ENCODE measurements at places on chromosomes 5 and 9.

DNA sequence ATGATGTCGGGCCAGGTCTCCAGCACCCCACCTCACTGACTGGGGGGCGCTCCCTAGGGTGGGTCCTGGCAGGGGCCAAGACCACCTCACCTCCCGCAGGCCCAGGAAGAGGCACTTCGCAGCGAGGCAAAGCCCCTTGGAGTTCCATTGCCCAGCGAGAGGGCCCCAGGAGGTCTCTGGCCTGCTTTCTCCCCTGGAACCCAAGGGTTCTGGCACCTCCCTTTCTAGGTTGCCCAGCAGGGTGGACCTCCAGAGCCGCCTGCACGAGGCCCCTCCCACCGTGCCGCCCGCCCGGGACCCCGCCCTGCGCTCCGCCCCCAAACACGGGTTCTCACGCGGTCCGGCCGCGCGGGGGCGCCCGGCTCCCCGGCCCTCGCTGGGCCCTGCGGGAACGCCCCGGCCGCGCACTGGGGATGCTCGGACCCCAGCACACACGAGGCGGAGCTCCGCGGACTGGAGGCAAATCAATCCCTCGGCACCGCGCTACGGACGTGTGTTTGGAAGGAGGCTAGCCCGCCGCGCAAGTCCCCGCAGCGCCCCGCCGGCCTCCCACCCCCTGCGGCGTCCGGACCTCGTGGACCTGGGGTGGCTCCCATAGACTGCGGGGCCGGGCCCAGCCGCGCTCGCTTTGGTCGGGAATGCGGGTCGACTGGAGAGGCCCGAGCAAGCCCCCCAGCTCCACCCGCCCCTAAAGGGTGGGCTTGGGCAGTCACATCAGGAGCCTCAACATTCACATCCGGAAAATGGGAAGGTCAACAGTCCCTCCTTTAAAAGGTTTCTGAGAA lies 99.5 kb upstream of the LMX1B start:
- DNase-seq = no peak

GRCh38 chr9:72025906-72026305 lies 34.5 kb downstream of the C9orf57 start:
- no peak for DNase-seq

DNA sequence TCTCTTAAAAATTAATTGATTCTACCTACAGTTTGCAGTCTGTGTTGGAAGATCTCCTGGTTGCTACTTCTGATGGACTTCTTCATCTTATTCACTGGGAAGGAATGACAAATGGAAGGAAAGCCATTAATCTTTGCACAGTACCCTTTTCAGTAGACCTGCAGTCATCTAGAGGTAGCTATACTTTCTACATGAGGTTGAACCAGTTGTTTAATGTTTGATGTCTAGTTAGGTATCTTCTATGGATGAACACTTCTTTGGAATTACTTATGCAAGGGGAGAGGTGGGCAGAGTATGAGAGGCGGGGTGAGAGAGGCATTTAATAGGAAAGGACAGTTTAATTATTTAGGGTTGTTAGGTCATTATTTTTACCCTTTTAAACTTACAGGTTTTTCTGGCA lies 91.2 kb downstream of the RIC1 start:
- DNase-seq = no peak

GRCh38 chr5:95375591-95375990 lies 15.6 kb upstream of the FAM81B start:
- no peak for DNase-seq

GRCh38 chr9:133067813-133068212 lies 6.0 kb downstream of the CEL start:
- no peak for DNase-seq

DNA sequence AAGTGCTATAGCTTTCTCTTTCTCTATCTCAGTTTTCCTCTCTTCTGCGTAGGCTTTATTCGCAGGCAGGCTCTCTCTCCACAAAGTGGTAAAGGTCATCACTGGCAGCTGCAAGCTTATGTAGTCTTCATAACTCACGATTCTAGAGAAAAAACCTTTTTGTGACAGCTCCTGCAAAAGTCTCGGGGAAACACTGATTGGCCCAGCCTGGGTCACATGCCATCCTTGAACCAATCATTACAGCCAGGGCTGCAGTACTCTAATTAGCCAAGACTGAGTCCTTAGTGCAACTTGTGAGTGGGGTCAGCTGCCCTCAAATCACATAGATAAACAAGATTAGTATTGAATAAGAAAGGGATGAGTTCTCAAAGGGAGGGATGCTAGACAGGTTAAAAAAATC lies 18.3 kb upstream of the FRMPD1 start:
- DNase-seq = no peak

DNA sequence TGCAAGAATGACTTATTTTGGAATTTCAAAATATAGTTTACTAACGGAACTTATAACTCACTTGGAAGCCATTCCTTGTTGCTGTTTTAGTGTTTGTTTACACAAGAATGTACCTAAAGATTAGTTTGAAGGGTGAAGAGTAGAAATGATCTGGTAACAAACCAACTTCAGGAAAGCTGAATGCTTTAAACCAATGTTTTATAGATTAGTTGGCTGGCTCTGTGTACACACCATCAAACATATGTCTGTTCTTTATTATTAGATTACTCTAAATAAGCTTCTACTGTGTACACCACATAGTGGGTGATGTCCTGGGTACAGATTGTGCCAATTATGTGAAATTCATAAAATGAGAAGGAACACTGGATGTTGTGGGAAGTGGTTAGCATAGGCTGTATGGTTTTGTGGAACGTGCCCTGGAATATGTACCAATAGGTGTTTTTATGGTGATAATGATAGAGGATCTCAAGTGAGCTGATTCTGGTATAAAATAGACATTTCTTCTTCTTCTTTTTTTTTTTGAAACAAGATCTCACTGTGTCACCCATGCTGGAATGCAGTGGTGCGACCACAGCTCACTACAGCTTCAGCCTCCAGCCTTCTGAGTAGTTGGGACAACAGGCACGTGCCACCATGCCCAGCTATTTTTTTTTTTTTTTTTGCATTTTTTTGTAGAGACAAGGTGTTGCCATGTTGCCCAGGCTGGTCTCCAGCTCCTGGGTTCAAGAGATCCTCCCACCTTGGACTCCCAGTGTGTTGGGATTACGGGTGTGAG lies 109.3 kb upstream of the DHFR start:
- no peak for DNase-seq

GRCh38 chr5:87243161-87243844 lies 24.4 kb upstream of the RASA1 start:
- DNase-seq = no peak

DNA sequence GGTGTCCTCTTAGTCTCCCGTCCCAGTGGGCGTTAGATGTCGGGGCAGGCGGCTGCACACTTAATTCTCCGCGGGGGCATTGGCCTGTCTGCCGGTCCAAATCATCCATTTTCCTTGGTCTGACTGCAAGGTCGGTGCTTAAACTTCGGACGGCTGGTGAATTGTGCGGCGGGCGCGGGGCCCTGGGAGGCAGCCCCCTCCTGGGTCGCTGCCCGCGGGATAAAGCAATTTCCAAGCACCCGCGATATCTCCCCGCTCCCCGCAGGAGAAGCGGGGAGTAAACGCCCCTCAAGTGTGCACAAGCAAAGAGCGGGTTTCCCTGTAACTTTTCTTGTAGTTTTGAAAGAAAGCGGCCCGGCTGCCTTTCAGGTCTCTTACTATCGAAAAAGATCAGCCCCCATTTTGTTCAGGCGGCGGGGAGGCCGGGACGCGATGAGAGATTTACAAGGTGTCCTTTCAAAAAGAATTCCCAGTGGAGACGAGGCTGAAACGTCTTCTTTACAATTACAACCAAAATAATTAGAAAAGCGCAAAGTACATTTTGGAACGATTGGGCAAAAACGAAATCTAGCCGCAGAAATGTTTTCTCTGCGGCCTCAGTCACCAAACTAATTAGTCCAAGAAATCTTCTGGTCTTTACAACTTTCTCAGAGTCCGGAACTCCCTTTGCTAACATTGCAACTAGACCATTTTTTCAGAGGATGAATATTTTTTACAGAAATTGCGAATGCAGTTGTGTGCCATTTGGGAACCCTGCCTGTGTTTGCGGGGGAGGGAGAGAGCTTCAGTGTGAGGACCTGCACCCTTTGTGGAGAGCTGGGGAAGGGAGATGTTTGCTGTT lies 1.8 kb downstream of the IRX1 start:
- DNase-seq = no peak

DNA sequence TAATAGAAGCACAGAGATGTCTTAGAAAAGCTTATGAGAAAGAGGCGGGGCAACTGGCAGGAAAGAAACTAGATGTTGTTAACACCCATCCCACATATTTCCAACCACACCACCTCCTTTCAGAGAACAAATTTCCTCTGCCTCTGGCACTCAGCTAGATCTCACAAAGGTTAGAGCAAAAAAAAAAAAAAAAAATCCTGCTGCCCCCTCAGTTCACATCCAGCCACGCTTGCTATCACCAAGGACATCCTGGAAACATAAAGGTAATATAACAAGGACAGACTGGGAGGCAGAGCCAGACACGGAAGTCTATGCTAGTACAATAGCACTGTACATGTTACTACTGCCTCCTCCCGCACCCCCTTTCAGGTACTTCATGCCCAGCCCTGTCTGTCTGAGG lies 238.0 kb upstream of the PTGER4 start:
- peak; percentile 30 for DNase-seq

- no peak for DNase-seq
Measured at GRCh38 chr5:1437226-1437829, 7.9 kb downstream of the SLC6A3 start.

GRCh38 chr9:120538339-120538738 lies 41.6 kb downstream of the CDK5RAP2 start:
- no peak for DNase-seq

- DNase-seq = no peak
Measured at GRCh38 chr5:15598294-15598902, 98.4 kb downstream of the FBXL7 start.

GRCh38 chr9:16516891-16517290 lies 353.6 kb downstream of the BNC2 start:
- no peak for DNase-seq

- DNase-seq = no peak
Measured at GRCh38 chr9:123490688-123491087, 134.7 kb downstream of the CRB2 start.

- DNase-seq = no peak
Measured at GRCh38 chr5:122978644-122979297, 57.8 kb downstream of the PPIC start.

DNA sequence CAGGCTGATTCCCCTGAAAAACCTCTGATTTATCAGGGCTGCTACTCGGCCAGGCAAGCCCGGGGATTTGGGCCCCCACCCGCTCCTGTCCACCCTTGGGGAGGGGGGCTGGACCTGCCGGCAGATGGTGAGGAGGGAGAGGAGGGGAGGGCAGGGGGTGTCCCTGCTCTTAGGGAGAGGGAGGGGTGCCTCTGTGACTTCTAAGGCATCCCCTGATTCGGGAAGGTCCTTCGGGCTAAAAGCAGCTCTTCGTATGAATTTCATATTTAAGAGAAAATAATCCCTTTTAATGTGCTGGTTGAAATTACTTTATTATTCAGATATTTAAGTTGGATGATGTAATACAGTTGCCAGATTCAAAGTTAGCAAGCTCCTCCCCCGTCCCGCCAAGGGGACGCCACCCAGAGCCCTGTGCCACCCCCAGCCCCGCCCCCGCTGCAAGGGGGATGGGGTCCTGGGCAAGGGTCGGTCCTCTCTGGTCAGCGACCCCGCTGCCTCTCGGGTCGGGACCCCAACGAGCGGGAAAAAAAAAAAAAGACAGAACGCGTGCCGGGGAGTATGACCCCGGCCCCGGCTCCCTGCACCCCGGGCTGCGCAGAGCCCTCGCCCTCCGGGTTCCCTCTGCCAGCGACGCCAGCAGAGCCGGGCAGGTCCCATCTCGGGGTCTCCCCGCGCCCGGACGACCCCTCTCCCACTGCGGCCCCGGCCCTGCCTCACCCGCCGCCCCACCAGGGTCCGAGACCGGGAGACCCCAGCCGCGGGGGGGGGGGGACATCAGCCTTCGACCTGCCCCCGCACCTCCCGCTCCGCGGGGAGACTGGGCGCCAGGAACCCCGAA lies 12.4 kb downstream of the LHX3 start:
- DNase-seq = no peak

GRCh38 chr5:78050888-78051287 lies 243.6 kb downstream of the AP3B1 start:
- no peak for DNase-seq

DNA sequence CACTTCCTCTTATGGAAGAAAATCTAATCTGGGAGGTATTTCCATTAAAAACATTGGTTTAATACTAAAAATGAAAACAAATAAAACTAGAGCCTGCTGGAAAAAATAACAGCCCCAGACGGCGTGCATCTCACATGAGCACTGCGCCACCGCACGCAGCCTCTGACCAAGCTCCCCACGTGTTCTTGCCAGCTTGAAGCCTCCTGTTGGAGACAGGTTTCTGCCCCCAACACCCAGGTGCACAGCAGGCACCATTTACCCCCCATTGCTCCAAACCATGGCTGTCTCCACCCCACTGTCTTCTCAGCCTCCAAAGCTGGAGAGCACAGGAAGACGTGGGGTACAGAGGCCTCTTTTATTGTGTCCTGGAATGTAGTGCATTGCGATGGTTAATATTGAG lies 10.7 kb upstream of the COL5A1 start:
- DNase-seq = no peak

- DNase-seq = no peak
Measured at GRCh38 chr9:79591458-79591857, 19.7 kb downstream of the TLE4 start.

DNA sequence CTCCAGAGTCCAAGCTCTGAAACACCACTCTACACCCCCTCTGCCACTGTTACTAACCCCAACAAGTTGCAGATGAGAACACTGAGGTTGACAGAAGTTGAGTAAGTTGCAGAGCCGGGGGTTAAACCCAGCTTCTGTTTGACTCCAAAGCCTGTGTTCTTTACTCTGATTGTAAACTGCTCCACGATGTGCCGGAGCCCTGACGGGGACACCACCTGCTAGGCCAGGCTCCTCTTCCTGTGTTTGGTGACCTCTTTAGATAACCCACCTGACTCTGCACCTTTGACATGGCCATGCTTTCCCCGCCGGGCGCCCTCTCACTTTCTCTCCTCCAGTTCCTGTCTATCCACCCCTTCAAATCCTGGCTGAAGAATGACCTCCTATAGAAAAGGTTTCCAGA lies 96.7 kb downstream of the PAX5 start:
- no peak for DNase-seq

DNA sequence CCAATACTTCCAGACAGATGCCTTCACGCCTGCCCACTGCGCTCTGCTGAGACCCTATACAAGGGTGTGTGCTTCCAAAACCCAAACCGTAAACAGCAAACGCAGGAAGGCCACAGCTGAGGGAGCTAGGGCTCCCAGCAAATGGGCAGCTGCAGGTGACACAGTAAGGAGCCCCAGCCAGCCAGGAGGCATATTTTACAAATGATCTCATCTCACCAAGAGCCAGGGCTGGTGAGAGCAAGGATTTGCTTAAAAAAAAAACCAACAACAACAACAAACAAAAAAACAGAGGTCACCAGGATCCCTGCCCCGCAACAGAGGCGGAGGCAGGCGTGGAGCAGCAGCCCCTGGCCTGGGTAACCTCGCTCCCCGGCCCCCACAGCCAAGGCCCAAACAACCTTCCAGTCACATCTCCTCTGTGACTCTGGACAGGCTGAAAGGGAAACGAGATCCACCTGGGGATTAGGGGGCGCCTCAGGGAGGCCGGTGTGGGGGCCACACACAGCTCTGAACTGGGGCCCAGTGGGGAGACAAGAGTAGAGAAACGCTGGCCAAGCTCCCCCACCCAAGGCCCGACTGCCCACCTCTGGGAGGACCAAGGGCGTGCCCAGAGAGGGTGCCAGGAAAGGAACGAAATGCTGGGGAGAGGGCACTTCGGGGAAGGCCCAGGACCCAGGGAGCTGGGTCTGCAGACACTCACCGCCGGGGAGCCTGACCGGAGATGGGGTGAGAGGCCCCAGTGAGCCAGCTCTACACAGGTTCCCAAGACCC lies 3.3 kb downstream of the NACC2 start:
- DNase-seq = no peak

Measured in activated naive CD8-positive, alpha-beta T cell treated with anti-CD3 and anti-CD28 coated beads, Interleukin-2, amount 50 U/mL, for 16 hours (primary cell).